Uterus (tissue), 4 donors: ENCODE measurements at places on chromosomes 4 and X. TPM values are rescaled to one million over a fixed set of nuclear protein-coding genes. Genes with fewer than 3 reads are reported as not detected.

PDHA2 gene
- not detected for total RNA-seq

JAKMIP1 gene
- 0.48 TPM for total RNA-seq

TLR2 gene
- 1.3 TPM for total RNA-seq

CYBB gene
- total RNA-seq: 36.7 TPM
